SJSA1 (cell line): ENCODE measurements at places on chromosomes 6 and 20. TPM values are rescaled to one million over a fixed set of nuclear protein-coding genes. Genes with fewer than 3 reads are reported as not detected.

DNA sequence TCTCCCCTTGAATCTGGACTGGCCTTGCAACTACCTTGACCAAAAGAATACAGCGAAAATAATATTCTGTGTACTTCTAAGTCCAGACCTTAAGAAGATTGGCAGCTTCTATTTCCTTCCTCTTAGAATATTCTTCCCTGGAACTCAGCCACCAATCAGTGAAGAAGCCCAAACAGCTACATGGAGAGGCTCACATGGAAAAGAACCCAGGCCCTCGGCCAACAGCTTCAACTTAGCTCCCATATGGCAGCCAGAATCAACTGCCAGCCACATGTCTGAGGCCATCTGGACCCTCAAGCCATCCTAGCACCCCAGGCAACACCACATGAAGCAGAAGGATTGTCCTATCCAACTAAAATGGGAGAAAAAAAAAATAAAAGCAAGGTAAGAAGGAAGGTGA lies 178.8 kb downstream of the IBTK start:
- H3K27ac ChIP-seq = no peak overlapping the region
- no peaks in the 10 kb centered on the region for H3K27me3 ChIP-seq
- DNase-seq = no peak
- no peaks in the 10 kb centered on the region for H3K4me1 ChIP-seq
- H3K4me3 ChIP-seq = no peak overlapping the region
- H3K36me3 ChIP-seq = no peaks in the 10 kb centered on the region

- peak overlapping the region; percentile 83 for H3K27ac ChIP-seq
- peak overlapping the region; percentile 56 for H3K4me3 ChIP-seq
- H3K4me1 ChIP-seq = peaks cover 15% of the 10 kb centered on the region
Observed at GRCh38 chr6:33299237-33299944, 649 bp upstream of the RGL2 start.

Gene KCNS1
- not detected in 2 replicates for total RNA-seq

Gene RAET1E
- 0.28 TPM in 1 of 2 replicates, not detected in the other for total RNA-seq

Gene LY6G6D
- not detected in 2 replicates for total RNA-seq

- H3K36me3 ChIP-seq = no peaks in the 10 kb centered on the region
- H3K27me3 ChIP-seq = no peaks in the 10 kb centered on the region
- no peak overlapping the region for H3K4me3 ChIP-seq
- no peak for DNase-seq
- no peaks in the 10 kb centered on the region for H3K4me1 ChIP-seq
Observed at GRCh38 chr6:120303527-120303926, 954.0 kb upstream of the MAN1A1 start.

- no peak overlapping the region for H3K4me3 ChIP-seq
- H3K36me3 ChIP-seq = peaks cover 3% of the 10 kb centered on the region; the same call in 1 of the 2 replicates
- no peak overlapping the region for H3K27ac ChIP-seq
Observed at GRCh38 chr6:11121851-11122250, 10.3 kb upstream of the ERVFRD-1 start.

- no peaks in the 10 kb centered on the region for H3K27me3 ChIP-seq
- peak; percentile 35 for DNase-seq
- no peak overlapping the region for H3K27ac ChIP-seq
- H3K4me3 ChIP-seq = no peak overlapping the region
- no peaks in the 10 kb centered on the region for H3K4me1 ChIP-seq
- peaks cover 44% of the 10 kb centered on the region for H3K36me3 ChIP-seq
Observed at GRCh38 chr20:62156592-62157386, 13.2 kb downstream of the SS18L1 start.

DNA sequence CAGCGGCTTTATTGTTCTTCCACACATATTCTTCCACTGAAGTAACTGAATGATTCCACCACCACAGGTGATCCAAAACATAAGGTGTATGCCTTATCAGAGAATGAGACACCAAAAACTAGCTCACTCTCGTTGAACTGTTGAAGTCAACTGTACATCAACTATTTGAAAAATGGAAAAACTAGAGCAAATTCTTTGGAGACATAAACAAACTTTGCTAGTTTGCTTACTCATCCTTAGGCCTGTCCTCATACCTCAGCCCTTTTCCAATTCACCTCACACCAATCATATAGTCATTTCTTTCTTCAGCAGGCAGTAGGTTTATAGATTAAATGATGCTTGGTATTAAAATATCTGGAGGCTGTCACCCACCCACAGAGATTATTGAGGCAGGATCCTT lies 77.1 kb upstream of the RNF217 start:
- H3K4me1 ChIP-seq = peaks cover 26% of the 10 kb centered on the region
- H3K36me3 ChIP-seq = no peaks in the 10 kb centered on the region
- H3K27ac ChIP-seq = no peak overlapping the region
- no peak for DNase-seq
- H3K27me3 ChIP-seq = no peaks in the 10 kb centered on the region

- H3K4me3 ChIP-seq = no peak overlapping the region
- no peaks in the 10 kb centered on the region for H3K36me3 ChIP-seq
Observed at GRCh38 chr20:4025679-4026078, 10.3 kb upstream of the RNF24 start.

Gene GMPR
- 17.7 and 21.3 TPM in 2 replicates for total RNA-seq

DNA sequence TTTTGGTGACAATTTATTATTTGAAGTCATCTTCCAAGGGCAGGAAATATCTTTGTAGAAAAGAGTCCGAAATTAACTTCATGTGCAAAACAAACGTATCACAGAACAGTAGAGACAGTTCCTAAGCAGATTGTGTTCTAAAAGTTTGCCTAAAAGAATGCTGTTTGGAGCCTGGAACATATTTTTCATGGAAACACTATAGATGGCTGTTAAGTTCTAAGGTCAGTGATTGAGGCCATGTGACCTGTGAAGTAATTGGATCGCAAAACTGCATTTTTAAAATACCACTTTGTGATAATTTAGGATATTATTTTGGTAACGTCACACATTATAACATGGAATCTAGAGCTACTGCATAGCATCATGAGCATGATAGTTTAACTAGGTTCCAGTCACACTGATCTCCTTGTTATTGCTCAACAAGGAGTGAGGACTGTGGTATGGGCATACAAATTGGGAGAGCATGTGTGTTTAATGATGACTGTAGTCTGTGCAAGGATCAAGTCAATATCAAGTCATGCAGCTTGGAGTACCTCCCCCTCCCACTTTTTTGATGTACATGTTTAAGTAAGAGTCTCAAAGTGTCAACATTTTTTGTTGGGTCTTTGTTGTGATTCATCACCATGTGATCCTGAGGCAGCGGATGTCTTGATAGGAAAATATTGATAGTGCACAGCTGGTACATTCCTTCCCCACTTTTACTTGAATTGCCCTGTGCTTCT lies 609.3 kb upstream of the CITED2 start:
- no peaks in the 10 kb centered on the region for H3K27me3 ChIP-seq
- H3K4me1 ChIP-seq = peaks cover 50% of the 10 kb centered on the region
- H3K4me3 ChIP-seq = no peak overlapping the region
- H3K36me3 ChIP-seq = no peaks in the 10 kb centered on the region

- peak overlapping the region; percentile 57 for H3K4me3 ChIP-seq
- H3K36me3 ChIP-seq = peaks cover 7% of the 10 kb centered on the region
- peak; percentile 73 for DNase-seq
- no peaks in the 10 kb centered on the region for H3K27me3 ChIP-seq
- peak overlapping the region; percentile 49 for H3K27ac ChIP-seq
Observed at GRCh38 chr6:31826793-31827285, 699 bp upstream of the HSPA1B start.

Gene MYBL2
- 73.6 and 80.8 TPM in 2 replicates for total RNA-seq

GRCh38 chr6:126069449-126069848 lies 83.1 kb downstream of the TRMT11 start:
- no peaks in the 10 kb centered on the region for H3K36me3 ChIP-seq
- no peak overlapping the region for H3K4me3 ChIP-seq
- no peaks in the 10 kb centered on the region for H3K4me1 ChIP-seq
- no peaks in the 10 kb centered on the region for H3K27me3 ChIP-seq
- DNase-seq = no peak
- no peak overlapping the region for H3K27ac ChIP-seq

Gene RAB44
- not detected in 2 replicates for total RNA-seq

Gene TLDC2
- total RNA-seq = not detected in 2 replicates

DNA sequence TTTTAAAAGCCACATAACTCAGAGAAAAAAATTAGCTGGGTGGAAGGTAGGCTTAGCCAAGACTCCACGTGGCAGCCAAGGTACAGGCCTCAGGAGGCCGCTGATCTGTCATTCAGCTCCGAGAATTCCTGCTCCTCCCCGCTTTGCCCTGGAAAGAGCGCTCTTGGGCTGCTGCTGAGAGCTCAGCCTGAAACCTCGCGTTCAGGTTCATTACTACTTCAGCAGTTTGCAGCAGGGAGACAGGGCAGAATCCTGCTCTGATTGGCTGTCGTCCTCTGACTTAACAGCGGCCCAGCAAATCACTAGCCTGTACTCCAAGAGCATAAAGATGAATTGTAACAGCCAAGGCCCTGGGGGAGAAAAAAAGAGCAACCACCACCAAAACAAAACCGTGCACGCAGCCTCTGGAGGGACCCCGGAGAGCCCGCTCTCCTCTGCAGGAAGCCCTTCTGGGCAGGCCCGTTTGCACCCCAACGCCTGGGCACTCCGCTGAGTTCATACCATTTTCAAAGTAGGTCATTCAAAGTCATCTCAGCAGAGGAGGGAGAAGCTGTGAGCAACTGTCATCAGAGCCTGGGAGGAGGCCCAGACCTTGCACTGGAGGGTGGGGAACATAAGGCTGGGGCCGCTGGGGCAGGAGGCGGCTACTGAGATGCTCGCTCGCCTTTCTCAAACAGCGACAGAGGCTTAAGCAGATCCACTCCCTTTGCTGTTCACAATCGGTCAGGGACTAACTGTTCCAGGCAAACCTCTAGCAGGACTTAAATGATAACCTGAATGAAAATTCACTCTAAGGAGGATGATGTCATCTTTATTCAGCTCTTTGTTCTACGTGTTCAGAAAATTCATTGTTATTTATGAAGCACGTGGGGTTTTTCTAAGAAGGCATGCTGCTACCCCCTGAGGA lies 42.3 kb upstream of the ATXN1 start:
- no peaks in the 10 kb centered on the region for H3K36me3 ChIP-seq
- DNase-seq = no peak
- no peak overlapping the region for H3K4me3 ChIP-seq
- no peaks in the 10 kb centered on the region for H3K27me3 ChIP-seq
- H3K27ac ChIP-seq = no peak overlapping the region
- H3K4me1 ChIP-seq = peaks cover 20% of the 10 kb centered on the region

DNA sequence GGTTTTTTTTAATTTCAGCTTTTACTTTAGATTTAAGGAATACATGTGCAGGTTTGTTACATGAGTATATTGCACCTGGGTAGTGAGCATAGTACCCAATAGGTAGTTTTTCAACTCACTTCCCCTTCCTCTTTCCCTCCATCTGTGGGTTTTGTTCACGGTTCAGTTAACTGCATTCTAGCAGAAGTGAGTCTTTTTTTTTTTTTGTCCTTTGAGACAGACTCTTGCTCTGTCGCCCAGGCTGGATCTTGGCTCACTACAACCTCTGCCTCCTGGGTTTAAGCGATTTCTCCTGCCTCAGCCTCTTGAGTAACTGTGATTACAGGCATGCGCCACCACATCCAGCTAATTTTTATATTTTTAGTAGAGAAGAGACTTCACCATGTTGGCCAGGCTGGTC lies 8.7 kb downstream of the UBR2 start:
- no peaks in the 10 kb centered on the region for H3K27me3 ChIP-seq
- no peak overlapping the region for H3K27ac ChIP-seq
- peaks cover 34% of the 10 kb centered on the region for H3K36me3 ChIP-seq
- peaks cover 17% of the 10 kb centered on the region for H3K4me1 ChIP-seq
- no peak overlapping the region for H3K4me3 ChIP-seq
- DNase-seq = no peak

Gene SLC22A16
- total RNA-seq = not detected in 2 replicates

Gene ZSCAN31
- 17.9 and 67.4 TPM in 2 replicates for total RNA-seq

DNA sequence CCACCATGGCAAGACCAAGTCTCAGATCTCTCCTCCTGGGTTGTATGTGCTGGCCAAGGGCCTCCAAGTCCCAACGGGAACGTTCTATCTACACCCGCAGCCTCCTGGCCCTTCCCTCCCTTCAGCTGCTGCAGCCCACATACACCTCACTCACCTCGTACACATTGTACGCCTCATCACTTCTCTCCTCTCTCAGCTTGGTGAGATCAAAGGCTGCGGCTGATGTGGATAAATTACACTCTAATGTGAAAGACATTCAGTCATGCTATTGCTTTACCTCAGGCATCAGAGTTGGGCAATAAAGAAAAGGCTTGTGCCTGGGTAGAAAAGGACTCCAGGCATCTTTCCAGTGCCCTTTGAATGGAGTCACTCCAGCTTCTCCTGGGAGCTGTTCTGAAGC lies 135.3 kb upstream of the FOXQ1 start:
- H3K27ac ChIP-seq = no peak overlapping the region
- DNase-seq = no peak
- no peak overlapping the region for H3K4me3 ChIP-seq
- H3K4me1 ChIP-seq = 0 out of 2 replicates have a peak, but pooled peaks cover 4% of the 10 kb centered on the region

DNA sequence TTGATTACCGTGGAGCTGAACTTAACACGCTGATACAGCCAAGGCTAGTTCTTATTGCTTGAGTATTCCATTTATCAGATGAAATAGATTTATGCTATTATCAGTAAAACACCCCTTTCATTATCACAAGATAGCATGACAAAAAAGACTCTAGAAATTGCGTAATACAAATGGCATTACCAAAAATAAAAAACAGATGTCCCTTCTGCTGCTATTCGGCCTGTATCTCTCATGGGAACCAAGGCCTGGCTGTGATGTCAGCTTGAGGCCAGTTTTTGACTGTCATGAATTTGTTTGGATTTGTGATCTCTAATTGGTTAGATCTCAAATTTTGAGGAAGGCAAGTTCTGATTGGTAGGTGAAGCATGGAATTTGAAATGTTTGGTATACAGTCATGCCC lies 25.2 kb downstream of the MEI4 start:
- no peak for DNase-seq
- no peaks in the 10 kb centered on the region for H3K27me3 ChIP-seq
- no peak overlapping the region for H3K27ac ChIP-seq
- H3K4me1 ChIP-seq = no peaks in the 10 kb centered on the region
- no peak overlapping the region for H3K4me3 ChIP-seq

DNA sequence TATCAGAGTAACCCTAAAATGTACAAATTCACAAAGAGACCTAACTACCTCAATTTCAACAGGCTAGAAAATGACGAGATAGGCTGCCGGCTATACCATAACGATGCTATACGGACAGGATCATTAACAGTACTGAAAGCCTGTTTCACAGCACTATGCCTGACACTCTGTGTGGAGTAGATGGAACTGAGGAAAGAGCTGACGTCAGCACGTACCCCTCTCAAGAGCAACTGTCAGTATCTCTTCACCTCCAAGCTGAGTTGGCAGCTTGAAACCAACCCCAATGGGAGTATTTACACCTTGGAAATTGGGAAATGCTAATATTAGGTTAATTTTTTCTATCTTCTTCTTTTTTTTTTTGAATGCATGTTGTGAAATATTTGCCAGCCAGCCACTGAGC lies 53.6 kb downstream of the HUS1B start:
- no peak for DNase-seq
- H3K4me3 ChIP-seq = no peak overlapping the region
- no peaks in the 10 kb centered on the region for H3K27me3 ChIP-seq
- no peak overlapping the region for H3K27ac ChIP-seq

GRCh38 chr6:142659661-142660060 lies 285.3 kb downstream of the HIVEP2 start:
- H3K27ac ChIP-seq = no peak overlapping the region
- DNase-seq = no peak
- no peaks in the 10 kb centered on the region for H3K36me3 ChIP-seq
- H3K4me3 ChIP-seq = no peak overlapping the region
- no peaks in the 10 kb centered on the region; the same call in 1 of the 2 replicates for H3K27me3 ChIP-seq

GRCh38 chr6:44059359-44060346 lies 67.6 kb downstream of the MRPL14 start:
- no peaks in the 10 kb centered on the region for H3K36me3 ChIP-seq
- H3K4me3 ChIP-seq = no peak overlapping the region
- H3K27ac ChIP-seq = peak overlapping the region; percentile 84
- H3K4me1 ChIP-seq = peaks cover 68% of the 10 kb centered on the region
- DNase-seq = no peak
